ENCODE measurements at places on chromosomes 6 and 20.

DNA sequence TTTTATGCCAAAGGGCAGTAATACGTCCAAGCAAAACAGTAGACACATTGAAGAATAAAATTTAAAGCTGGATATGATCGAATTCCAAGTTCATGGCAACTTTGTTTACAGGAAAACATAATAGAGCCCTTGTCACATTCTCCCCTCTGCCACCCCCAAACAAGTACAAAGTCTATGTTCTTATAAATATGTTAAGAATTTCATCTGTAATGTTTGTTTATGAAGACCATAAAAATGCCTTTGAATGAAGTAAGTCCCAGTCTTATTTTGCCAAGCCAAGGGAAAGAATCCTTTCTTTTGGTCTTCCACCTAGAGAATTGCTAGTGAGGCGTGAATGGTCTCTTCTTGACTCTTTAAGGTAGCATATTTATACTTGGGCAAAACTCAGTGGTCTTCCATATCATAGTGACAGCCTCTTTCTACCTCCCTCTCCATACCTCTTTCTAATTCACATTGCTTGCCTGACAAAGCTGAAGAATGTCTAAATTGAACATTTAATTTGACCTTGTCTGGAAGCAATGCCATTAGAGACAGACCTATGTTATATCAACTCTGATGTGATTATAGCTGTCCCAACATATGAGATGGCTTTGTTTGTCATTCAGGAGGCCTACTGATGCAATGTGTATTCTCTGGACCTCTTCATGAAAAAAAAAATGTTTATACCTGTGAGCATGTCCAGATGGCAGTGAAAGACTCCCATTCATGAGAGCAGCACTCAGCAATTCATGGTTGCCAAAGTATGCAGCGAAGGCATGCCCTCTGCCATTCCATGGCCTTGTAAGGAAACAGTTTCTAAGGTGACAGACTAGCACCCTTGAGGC is 70.6 kb upstream of the CCN2 start:
- no peak for DNase-seq

GRCh38 chr20:32325706-32326503 is 32.2 kb upstream of the ASXL1 start:
- no peak for DNase-seq

GRCh38 chr20:39898467-39898852 is 790.6 kb downstream of the MAFB start:
- no peak for DNase-seq

GRCh38 chr20:50585678-50586077 is 75.5 kb downstream of the PTPN1 start:
- DNase-seq: no peak

DNA sequence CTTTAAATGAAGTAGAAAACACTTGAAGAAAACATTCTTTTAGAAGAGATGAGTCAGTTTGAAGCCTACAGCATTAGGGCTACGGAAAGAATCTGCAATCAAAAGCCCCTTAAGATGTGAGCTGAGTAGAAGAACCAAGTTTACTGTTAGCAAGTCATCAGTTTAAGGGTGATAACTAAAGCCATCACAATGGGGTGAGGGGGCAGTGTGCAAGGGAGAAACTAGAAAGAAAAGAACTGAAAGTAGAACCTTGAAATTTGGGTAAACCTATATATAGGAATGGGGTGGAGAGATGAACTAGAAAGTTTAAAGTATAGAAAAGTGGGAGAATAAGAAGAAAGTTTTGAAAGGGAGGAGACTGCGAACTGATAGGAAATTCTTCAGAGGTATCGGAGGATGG is 212.9 kb downstream of the COL19A1 start:
- DNase-seq: no peak

DNA sequence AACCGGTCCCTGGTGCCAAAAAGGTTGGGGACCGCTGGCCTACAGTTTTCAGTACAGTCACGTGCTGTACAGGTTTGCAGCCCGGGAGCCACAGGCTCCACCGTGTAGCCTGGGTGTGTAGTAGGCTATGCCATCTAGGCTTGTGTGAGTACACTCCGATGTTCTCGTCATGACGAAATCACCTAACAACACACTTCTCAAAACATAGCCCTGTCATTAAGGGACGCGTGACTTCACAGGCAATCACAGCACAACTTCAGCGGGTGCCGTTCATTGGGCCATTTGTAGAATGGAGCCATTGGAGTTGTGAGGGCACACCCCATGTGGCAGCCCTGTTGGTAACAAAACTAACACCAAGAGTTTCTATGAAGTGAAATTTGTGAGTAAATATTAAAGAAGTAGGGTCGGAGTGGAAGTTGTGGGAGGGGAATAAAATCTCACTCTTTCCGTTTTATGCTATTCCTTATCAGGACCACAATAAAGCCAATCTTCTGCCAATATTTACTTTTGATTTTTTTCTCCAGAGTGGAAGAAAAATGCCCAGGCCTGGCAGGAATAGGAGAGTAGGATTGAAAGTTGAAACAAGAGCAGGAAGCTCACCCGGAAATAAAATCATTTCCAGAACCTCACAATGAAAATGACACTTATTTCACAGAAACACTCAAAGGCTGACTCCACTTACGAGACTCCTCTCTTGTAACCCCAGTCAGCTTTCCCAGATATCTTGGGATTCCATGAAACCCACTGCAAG is 63.7 kb upstream of the PTPN1 start:
- DNase-seq: no peak

GRCh38 chr6:17957498-17957897 is 29.9 kb downstream of the KIF13A start:
- DNase-seq: no peak

DNA sequence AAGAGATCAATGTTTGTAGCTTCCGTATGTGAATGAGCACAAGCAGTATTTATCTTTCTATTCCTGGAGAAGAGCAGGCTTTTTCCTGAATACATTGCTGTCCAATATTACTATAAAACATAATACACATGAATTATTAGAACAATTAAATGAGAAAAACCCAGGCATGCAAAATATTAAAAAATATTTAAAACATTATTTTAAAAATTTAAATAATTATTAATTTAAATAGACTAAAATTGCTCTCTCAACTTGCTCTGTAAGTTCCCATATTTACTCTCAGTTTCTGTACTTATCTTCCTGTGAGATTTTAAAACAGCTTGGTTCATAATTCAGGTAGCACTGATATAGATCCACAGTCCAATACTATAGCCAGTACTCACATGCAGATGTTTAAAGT is 97.0 kb downstream of the PLCB1 start:
- DNase-seq: no peak

- no peak for DNase-seq
Observed at GRCh38 chr20:378961-379336, 1.6 kb upstream of the TRIB3 start.

GRCh38 chr6:71678091-71678490 is 208.3 kb upstream of the RIMS1 start:
- no peak for DNase-seq

DNA sequence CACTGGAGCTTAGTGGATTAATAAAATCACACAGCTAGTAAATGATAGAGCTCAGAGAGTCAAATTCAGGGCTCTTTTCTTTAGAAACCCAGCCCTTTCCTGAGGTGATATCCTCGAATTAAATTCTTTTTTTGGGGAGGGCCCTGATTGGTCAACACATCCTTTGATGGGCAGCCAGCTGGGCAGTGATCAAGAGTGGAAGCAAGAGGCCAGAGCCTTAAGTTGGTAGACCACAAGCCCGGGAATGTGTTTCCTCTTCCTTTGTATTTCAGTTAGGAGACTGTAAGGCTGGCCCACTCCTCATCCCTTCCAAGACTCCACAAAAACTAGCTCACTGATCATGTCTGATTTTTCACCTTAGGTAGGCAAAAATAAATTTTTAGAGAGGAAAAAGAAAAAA is 640.5 kb downstream of the DHX35 start:
- no peak for DNase-seq

DNA sequence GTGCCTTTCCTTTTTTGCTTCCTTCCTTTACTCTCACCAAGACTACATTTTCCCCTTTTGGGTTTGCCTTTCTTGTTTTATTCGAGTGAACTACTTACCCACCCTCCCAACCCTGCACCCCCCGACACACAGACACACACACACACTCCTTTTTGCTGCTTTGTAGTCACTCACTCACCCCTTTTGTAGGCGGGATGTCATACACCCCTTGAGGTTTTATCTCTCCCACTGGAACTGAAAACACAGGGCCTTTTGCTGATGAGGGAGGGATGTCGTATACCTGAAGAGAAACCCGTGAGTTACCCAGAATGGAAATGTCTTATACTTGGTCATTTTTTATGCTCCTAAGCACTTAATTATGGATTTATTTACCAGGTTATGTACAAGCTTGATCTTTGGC is 40.3 kb downstream of the NEDD9 start:
- no peak for DNase-seq

- no peak for DNase-seq
Observed at GRCh38 chr6:4017834-4018170, 61.1 kb downstream of the FAM217A start.

GRCh38 chr20:47262365-47263013 is 94.0 kb downstream of the ZMYND8 start:
- DNase-seq: no peak

DNA sequence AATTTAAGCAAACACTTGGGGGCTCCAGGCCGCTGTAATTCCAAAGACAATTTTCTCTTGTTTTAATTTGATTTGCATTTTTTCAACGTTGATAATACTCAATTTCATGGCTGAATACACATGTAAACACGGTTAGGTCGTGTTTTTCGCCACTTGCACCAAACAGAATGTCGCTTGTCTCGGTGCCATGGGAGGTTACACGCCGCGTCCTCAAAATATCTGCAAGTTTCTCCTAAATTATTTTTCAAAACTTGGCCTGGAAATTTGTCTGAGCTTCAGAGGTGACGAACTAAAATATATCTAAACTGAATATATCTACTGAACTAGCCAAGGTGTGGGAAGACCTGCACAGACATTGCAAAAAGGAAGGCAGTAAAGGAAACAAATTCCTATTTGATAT is 15.0 kb downstream of the FOXA2 start:
- no peak for DNase-seq

DNA sequence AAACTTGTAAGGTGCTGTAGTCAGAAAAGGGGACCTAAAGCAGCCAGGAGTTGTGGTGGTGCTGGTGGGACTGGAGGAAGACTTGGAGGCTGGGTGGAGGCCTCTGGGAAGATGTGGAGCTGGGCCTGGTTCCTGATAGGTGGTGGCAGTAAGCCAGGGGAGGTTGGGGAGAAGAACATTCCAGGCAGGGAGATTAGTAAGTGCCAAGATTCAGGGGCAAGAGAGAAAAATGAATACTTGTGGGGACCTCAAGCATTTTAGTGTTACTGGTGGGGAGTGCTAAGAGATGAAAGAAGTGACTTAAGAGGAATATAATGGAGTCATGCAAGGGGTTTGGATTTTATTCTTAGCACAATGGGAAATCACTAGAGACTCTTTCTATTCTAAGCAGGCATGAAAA is 79.0 kb upstream of the B3GAT2 start:
- no peak for DNase-seq

- no peak for DNase-seq
Observed at GRCh38 chr6:132362442-132363185, 38.7 kb downstream of the MOXD1 start.

All from hippocampal formation (tissue), 2 donors.